ENCODE measurements at places on chromosomes 4 and X. TPM values are rescaled to one million over a fixed set of nuclear protein-coding genes. Genes with fewer than 3 reads are reported as not detected.

POU3F4 gene
- not detected for total RNA-seq

SHROOM2 gene
- 14.1 TPM for total RNA-seq

MAGEC1 gene
- not detected for total RNA-seq

CXorf65 gene
- not detected for total RNA-seq

MAOB gene
- total RNA-seq, result 56.8 TPM

NWD2 gene
- total RNA-seq, result 1.4 TPM

ASIC5 gene
- total RNA-seq, result not detected

DNA sequence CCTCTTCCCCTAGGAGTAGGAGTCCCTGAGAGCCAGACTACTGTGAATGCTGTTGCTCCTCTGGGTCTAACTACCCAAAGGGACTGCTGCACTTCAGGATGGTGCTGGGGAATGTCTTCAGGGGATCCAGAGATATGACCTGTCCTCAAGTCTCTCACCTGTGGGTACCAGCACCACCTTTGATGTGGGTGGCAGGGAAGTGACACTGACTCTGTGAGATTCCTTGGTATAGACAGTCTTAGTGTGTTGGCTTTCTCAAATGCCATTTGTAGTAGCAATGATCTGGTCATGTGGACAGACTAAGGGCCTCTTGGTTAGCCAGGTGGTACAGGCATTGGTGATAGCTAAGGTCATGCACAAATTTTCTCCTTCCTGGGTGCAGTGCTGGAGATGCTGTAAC, 108.9 kb upstream of the ADAMTS3 start:
- no peak overlapping the region for H3K27ac ChIP-seq
- H3K4me1 ChIP-seq, result no peaks in the 10 kb centered on the region
- peaks cover 43% of the 10 kb centered on the region for H3K27me3 ChIP-seq
- DNase-seq, result no peak

DNA sequence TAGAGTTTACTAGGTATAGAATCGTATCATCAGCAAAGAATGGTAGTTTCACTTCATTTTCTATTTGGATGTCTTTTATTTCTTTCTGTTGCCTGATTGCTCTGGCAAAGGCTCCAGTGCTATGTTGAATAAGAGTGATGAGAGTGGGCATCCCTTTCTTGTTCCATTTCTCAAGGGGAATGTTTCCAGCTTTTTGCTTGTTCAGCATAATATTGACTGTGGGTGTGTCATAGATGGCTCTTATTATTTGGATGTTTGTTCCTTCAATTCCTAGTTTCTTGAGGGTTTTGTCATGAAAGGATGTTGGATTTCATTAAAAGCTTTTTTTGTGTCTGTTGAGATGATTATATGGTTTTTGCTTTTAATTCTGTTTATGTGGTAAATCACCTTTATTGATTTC, 1114.5 kb downstream of the RAPGEF2 start:
- no peaks in the 10 kb centered on the region for H3K4me1 ChIP-seq
- no peak overlapping the region for H3K27ac ChIP-seq
- no peaks in the 10 kb centered on the region for H3K27me3 ChIP-seq
- no peaks in the 10 kb centered on the region for H3K36me3 ChIP-seq
- DNase-seq, result no peak
- no peak overlapping the region for H3K4me3 ChIP-seq

DNA sequence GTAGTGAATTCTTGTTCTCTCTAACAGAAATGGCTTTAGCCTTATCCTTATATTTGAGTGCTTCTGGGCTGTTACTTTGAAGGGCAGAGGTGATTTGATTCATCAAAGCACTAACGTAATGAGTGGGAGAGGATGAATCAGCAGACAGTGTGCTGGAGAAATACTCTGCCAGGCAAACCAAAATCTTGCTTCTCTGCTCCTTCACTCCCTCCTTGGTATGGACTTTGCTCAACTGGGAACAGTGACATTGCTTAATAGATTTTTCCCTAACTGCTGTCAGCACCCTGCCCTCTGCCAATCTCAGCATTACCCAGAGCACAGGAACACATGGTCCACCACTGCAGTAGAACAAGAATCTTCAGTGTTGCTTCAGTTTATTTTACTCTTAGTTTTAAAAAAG, 56.0 kb downstream of the PDLIM5 start:
- peaks cover 36% of the 10 kb centered on the region for H3K4me1 ChIP-seq
- H3K36me3 ChIP-seq, result peaks cover 8% of the 10 kb centered on the region
- H3K27ac ChIP-seq, result peak overlapping the region; percentile 71
- no peaks in the 10 kb centered on the region for H3K27me3 ChIP-seq
- DNase-seq, result peak; percentile 3
- H3K4me3 ChIP-seq, result no peak overlapping the region

DNA sequence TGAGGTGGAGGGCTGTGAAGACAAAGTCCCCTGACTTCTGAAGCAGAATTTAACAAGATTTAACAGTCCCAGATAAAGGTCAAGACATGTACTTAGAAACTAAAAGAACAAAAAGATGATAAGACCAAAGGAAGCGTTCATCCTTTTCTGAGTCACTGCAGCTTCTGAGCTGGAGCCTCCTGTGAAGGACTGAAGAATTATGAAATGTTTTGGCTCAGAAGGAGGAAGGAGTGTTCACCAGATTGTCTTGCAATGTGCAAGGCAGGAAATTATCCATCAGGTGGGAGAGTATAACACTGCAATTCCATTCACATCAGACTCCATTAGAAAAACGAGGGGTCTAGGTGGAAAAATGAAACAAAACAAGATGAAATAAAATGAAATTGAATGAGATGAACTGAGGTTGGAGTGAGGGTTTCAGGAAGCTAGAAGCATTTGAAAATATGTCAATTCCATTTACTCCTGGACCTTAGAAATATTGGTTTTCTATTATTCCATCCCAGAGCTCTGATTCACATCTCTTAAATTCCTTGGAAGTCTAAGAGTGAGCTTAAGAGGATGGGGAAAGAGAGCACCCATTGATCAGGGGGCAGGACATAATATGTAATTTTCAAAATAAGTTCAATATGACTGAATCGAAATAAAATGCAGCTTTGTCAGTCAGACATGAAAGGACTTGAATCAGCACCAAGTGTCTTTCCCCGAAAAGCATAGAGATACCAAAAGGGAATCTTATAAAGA, 186.1 kb upstream of the LNX1 start:
- peaks cover 10% of the 10 kb centered on the region for H3K4me1 ChIP-seq
- no peaks in the 10 kb centered on the region for H3K27me3 ChIP-seq
- no peak overlapping the region for H3K4me3 ChIP-seq
- H3K27ac ChIP-seq, result no peak overlapping the region

DNA sequence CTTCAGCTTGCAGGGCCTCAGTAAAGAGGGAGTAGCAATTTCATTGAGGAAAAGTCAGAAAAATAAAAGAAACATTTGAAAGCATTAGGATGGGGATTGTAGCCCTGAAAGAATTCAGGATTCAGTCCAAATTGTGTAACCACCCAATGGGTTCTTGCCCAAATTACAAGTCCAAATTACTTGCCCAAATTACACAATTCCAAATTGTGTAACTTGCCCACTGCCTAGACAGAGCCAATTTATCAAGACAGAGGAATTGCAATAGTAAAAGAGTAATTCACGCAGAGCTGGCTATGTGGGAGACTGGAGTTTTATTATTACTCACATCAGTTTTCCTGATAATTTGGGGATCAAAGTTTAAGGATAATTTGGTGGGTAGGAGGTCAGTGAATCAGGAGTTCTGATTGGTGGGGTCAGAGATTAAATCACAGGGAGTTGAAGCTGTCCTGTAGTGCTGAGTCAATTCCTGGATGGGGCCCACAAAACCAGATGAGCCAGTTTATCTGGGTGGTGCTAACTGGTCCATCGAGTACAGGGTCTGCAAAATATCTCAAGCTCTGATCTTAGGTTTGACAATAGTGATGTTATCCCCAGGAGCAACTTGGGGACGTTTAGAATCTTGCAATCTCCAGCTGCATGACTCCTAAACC, 18.1 kb upstream of the PAGE5 start:
- no peaks in the 10 kb centered on the region for H3K36me3 ChIP-seq
- H3K27ac ChIP-seq, result no peak overlapping the region
- no peak overlapping the region for H3K4me3 ChIP-seq
- no peaks in the 10 kb centered on the region for H3K27me3 ChIP-seq
- peaks cover 19% of the 10 kb centered on the region for H3K4me1 ChIP-seq

DNA sequence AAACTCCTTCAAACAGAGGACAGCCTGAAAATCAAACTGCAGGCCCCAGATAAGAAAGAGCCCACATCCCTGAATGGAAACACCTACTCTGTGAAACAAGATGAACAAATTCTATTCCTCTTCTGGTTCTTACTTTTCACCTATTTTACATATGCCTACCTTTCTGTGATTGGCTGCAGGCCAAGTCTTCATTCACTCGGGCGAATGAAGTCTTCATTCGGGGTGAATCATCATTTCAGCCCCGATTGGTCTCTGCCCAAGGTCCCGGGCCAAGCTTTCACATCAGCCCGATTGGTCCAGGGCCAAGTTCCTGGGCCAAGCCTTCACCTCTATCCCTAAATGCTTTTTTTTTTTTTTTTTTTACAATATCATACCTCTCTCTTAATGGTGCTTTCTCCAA, 529.8 kb upstream of the ACTRT1 start:
- H3K4me3 ChIP-seq, result no peak overlapping the region
- no peak overlapping the region for H3K27ac ChIP-seq
- no peak for DNase-seq
- no peaks in the 10 kb centered on the region for H3K36me3 ChIP-seq
- no peaks in the 10 kb centered on the region for H3K27me3 ChIP-seq
- H3K4me1 ChIP-seq, result no peaks in the 10 kb centered on the region

DNA sequence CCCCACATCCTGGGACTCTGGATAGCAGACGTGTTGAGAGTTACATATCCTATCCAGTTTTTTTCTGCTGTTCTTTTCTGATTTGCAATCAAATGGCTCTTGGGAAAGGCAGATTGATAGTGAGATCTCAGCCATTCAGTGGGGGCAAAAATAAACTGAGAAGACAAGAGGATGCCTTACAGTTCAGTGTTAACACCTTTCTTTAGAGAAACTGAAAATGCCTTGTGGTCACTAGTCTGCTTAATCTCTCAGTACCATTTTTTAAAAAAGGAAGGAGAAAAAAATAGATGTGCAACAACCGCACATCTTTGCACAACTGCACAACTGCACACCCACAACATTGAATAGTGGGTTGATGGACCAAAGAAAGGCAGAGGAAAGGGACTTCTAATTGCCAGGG, 109.3 kb downstream of the ARHGEF9 start:
- no peaks in the 10 kb centered on the region for H3K4me1 ChIP-seq
- H3K4me3 ChIP-seq, result no peak overlapping the region
- no peaks in the 10 kb centered on the region for H3K27me3 ChIP-seq

DNA sequence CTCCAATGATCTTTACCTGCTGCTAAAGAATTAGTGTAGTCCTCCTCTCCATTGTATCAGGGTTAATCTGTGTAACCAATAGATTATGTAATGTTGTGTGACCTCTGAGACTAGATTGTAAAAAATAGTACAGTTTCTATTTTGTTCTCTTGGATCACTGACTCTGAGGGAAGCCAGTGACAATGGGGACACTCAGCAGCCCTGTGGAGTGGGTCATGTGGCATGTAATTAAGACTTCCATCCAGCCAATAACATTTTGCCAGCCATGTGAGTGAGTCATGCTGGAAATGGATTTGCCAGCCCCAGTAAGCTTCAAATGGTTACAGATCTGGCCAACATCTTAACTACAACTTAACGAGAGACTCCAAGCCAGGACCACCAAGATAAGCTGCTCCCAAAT, 332.3 kb downstream of the PTTG2 start:
- no peak for DNase-seq
- H3K27ac ChIP-seq, result no peak overlapping the region

DNA sequence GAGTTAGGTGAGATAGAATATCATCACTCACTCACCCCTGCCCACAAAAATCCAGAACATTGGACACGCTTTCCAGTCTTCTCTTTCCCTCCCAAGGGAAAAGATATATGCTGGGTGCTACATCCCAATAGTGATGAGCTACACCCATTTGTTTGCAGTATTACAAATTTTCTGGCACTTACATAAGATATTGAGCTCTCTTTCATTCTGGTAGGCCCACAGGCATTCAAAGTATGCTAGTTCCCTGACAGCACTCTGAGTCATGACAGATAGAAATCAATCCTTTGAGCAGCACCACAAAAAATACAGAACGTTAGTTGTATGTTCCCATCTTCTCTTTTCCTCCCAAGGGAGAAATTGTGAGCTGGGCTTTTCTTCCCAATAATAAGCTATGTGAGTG, 477.6 kb upstream of the GRID2 start:
- peaks cover 12% of the 10 kb centered on the region for H3K4me1 ChIP-seq
- H3K27me3 ChIP-seq, result no peaks in the 10 kb centered on the region
- no peak overlapping the region for H3K4me3 ChIP-seq

DNA sequence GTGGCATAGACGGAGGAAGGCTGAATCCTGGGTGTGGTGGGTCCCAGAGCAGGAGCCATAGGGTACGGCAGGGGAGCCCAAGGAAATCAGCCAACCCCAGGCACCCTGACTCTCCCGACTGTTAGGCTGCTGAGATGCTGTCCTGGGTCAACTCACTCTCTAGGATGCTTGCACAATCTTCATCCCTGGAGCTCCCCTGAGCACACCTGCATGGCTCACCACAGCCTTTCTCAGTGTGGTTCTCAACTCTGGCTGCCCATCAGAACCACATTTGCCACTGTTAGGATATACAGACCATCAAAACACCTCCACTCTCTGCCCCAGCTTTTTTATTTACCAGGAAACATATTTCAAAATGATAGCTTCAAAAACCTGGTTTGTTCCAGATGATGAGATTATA, 236.3 kb downstream of the FBXW7 start:
- no peak overlapping the region for H3K4me3 ChIP-seq
- H3K27me3 ChIP-seq, result peaks cover 8% of the 10 kb centered on the region
- no peak overlapping the region for H3K27ac ChIP-seq
- no peak for DNase-seq
- H3K36me3 ChIP-seq, result no peaks in the 10 kb centered on the region
- no peaks in the 10 kb centered on the region for H3K4me1 ChIP-seq
